Frontal cortex (tissue), 4 donors: ENCODE measurements at places on chromosomes 5 and 9. TPM values are rescaled to one million over a fixed set of nuclear protein-coding genes. Genes with fewer than 3 reads are reported as not detected.
A peak's percentile ranks its signal among the peaks of the same experiment; 100 is the strongest.

DNA sequence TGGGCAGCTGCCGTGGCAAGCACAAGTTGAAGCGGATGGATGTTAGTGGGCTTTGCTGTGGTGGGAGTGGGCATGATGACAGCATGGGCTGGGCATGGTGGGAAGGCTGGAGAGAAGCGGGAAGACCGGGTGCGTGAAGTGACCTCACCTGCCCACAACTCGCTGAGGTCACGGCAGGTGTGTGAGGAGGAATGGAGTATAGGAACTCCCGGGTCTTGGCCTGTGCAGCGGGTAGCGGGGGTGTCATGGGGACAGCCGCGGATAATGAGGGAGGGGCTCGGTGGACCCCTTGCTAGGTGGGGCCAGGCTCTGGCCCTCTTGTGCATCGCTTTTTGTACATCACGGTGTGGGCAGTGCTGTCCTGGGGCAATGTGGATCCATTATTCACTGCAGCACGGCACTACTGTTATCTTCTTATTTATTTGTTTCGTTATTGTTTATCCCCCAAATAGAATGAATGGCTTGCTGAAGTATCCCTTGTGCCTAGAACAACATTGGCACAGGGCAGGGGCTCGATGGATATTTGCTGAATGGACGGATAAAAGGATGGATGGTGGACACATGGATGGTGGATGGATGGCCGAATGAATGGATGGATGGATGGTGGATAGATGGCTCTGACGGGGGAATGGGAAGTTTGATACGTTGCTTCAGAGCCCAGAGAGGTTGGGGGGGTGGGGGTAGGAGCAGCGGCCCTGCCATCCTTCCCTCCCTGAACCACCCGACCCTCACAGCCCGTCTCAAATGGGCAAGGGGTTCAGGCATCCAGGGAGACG, 14.6 kb downstream of the PROP1 start:
- DNase-seq, result no peak

DNA sequence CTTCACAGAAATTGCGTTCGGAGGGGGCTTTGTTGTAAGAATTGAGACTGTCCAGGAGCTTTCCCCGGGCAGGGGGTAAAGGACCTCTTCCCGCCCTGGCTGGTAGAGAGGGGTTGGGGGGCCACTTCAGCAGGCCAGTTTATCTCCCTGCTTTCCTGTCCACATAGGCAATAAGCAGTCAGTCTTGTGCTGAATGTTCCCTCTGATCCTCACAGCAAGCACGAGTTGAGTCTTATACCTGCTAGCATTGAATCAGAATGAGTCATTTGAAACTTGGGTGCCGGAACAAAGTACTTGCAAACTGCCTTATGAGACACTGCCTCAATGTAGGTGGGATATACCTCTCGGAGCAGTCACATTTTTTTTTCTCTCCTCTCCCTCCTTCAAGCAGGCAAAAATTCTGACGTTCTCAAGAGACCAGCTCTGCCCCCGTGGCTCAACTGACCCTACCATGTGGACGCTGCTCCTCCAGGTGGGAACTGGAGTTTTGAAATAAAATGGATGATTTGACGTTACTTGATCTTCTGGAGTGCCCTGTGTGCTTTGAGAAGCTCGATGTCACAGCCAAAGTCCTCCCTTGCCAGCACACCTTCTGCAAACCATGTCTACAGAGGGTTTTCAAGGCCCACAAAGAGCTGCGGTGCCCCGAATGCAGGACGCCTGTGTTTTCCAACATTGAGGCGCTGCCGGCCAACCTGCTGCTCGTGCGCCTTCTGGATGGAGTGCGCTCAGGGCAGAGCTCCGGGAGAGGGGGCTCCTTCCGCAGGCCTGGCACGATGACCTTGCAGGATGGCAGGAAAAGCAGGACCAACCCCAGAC, 1.3 kb downstream of the SH3RF2 start:
- peak; percentile 19 for DNase-seq

DNA sequence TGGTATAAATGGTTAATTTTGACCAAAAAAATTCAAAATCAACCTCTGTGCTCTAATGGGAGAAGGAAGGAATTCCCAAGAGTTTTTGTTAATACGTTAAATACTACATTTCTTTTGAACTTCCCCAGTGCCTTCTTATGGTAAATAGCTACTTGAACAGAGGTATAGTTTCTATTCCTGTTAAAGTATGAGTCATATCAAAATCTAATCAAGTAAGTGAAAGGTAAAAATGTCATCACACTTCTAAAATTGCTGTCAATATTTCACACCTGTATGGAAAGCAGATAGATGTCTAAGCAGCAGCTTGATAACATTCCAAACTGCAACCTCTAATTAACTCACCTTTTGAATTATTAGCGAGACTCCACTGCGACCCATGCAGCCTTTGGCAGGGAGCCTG, 214.1 kb upstream of the MEF2C start:
- DNase-seq, result no peak

DNA sequence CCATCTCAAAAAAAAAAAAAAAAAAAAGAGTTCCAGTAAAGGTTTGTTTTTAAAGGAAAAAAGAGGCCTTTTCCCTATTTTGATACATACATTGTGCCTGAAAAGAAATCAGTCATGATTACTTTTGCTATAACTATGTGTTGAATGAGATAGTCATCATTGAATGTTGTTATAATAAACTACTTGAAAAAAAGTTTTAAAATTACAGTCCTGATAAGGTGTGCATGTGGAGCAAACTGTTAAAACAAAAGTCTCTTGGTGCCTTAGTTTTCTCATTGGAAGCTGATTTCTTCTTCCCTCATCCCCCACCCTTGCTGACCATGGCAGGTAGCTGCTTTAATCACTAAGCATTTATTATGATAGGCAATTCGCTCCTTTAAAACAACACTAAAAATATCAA, 172.3 kb upstream of the TBCA start:
- DNase-seq, result no peak

- no peak for DNase-seq
Observed at GRCh38 chr9:113578882-113579282, 115.4 kb downstream of the RGS3 start.

GRCh38 chr5:44321144-44321725, 68.0 kb downstream of the FGF10 start:
- no peak for DNase-seq

GRCh38 chr9:72363236-72363635, 1.8 kb downstream of the ZFAND5 start:
- no peak for DNase-seq

- DNase-seq, result no peak
Observed at GRCh38 chr5:61298580-61298979, 33.5 kb upstream of the ZSWIM6 start.

GRCh38 chr9:127187231-127187956, 65.0 kb upstream of the ANGPTL2 start:
- DNase-seq, result no peak

- no peak for DNase-seq
Observed at GRCh38 chr5:141330299-141331080, at the start of gene PCDHGA1. TSS of gene PCDHGA1 (plus strand) at chr5:141330514.

- no peak for DNase-seq
Observed at GRCh38 chr9:78549711-78550110, 252.8 kb downstream of the PSAT1 start.

- no peak for DNase-seq
Observed at GRCh38 chr9:137077758-137078693, 709 bp downstream of the UAP1L1 start.

- no peak for DNase-seq
Observed at GRCh38 chr9:100359057-100359456, 6.3 kb upstream of the TEX10 start.

GRCh38 chr9:96566498-96567202, 53.0 kb downstream of the CDC14B start:
- DNase-seq, result peak; percentile 86

GRCh38 chr5:437281-437771, 5.7 kb upstream of the EXOC3 start:
- no peak for DNase-seq

- no peak for DNase-seq
Observed at GRCh38 chr9:89483592-89484474, 14.1 kb downstream of the SEMA4D start.

DNA sequence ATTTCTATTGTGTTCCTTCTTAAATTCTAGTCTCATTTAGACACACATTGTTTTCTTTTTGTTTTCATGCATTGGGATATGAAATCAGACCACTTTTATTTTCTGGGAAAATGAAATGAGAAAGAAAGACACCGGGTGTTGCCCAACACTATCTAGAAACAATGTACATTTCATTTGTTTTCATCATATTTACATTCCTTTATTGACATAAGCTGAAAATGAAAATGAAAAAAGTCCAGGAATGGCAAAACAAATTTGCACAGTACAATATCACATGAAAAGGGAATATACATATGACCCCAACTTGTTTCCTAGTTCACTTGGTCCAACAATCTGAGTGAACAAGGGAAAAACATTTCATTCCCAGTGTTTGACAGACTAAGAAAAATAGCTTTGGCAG, 20.7 kb downstream of the IFNE start:
- no peak for DNase-seq

DNA sequence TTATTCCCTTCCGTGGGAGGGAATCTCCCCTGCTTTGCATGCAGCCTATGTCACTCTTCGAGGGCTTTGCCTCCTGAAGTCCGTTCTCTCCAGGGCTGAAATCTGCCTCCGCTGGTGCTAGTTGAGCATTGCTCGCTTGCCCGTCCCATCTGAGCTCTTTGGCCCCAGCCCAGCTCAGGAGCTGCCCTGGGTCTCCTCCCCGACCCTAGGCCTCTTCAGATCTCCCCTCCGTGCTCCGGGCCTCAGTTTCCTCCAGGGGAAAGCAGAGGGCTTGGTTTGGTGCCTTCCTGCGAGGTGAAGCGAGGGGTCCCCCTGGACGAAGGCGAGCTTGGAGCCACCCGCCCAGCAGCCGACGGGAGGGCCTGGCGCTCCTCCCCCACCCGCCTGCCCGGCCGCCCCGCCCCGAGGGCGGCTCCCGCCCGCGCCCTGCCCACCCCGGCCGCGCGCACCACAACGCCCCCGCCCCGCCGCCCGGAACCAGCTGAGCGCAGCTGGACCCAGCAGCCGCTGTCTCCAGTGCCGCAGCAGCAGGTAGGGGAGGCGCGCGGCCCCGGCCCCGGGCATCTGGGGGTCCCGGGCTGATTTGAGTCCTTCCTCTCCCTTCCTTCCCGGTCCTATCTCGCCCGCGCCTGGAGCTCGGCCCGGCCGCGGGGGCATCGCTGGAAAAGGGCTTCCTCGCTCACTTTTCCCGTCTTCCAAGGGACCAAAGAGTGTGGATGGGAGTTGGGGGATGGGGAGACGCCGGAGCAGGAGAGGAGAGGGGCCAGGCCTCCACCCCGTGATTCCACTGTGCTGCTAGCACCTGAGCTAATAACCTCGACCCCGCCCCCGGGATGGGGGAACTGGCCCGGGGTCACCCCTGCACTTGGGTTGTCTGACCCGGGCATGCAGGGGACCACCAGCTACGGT, at the start of gene GSN:
GSN (plus strand) TSS at position 474 of the 909 bp plus-strand sequence. CDS start 33,810 bp downstream, outside the sequence.
- peak; percentile 87 for DNase-seq

- DNase-seq, result peak; percentile 8
Observed at GRCh38 chr9:20040991-20041696, 252.3 kb upstream of the SLC24A2 start.

GRCh38 chr9:126531591-126531990, 82.1 kb upstream of the LMX1B start:
- DNase-seq, result no peak

GRCh38 chr5:38639377-38640358, 83.2 kb upstream of the LIFR start:
- DNase-seq, result no peak

DNA sequence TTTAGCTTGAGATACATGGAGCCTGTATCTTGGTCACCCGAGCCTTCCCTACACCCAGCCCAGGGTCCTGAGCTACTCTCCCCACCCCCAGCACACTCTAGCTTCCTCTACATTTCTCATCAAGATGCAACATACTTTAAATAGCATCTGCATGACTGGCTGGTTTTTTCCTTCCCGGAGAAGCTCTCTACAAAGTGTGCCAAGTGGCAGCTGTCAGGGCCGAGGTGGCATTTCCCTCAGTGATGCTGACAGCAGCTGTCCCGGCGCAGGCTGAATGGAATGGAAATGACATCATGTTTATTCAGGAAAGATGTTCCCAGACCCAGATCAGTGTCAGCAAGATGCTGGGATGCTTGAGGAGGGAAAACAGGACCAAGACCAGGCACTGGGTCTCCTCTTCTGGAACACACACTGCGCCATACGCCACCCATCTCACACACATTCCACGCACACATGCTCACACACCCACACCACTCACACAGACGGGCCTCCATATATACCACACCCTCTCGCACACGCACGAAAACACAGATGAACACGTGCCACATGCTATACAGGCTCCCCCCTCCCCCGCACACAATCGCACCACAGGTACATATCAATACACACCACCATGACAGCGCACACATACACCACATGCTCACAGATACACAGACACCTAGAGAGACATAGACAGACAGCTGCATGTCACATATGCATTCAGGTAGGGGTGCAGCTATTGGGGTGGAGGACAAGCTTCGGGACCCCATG, 67.8 kb downstream of the LHX2 start:
- no peak for DNase-seq

- no peak for DNase-seq
Observed at GRCh38 chr5:149164731-149165130, 23.4 kb downstream of the ABLIM3 start.

DNA sequence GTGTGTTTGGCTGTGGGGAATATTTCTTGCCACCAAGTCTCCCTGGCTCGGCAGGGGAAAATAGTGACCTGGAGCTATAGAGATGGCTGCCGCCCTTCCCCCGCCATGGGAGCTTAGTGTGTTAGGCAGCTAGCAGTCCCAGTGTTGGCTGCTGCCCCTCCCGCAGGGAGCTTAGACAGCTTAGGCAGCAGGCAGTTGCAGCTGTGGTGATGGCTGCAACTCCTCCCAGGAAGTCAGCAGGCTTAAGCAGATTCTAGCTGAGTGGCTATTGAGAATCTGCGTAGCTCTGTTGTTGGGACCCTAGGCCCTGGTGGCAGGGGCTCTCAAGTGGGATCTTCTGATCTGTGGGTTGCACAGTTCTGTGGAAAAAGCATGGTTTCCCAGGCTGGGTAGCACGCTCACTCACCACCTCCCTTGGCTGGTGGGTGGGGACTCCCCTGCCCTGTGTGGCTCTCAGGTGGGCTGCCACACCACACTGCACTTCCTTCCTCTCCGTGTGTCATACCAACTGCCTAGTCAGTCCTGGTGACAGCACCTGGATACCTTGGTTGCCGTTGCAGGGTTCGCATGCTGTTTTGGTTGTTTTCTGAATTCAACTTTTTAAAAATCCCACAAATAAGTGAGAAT, 9.3 kb downstream of the OR1N2 start:
- no peak for DNase-seq

The UQCRQ gene
- total RNA-seq, result 75.8 TPM

The ZDHHC11 gene
- 5.7 TPM for total RNA-seq

The CCNJL gene
- total RNA-seq, result 0.82 TPM

The TYRP1 gene
- 2.4 TPM for total RNA-seq

The CAVIN4 gene
- total RNA-seq, result 14.7 TPM

The TLR4 gene
- total RNA-seq, result 4.9 TPM

The PCDHGA1 gene
- total RNA-seq, result 3.3 TPM

The BNC2 gene
- 1.6 TPM for total RNA-seq

The ANKRD31 gene
- total RNA-seq, result 0.82 TPM

The UAP1L1 gene
- 0.41 TPM for total RNA-seq

The C6 gene
- 0.41 TPM for total RNA-seq
